ENCODE measurements at places on chromosomes 3 and 15.
A peak's percentile ranks its signal among the peaks of the same experiment; 100 is the strongest.

- DNase-seq, result no peak
These were observed 272.4 kb downstream of the TIGIT start for GRCh38 chr3:114566162-114566755.

- DNase-seq, result peak; percentile 23
These were observed 29.0 kb downstream of the ADIPOQ start for GRCh38 chr3:186871403-186871924.

DNA sequence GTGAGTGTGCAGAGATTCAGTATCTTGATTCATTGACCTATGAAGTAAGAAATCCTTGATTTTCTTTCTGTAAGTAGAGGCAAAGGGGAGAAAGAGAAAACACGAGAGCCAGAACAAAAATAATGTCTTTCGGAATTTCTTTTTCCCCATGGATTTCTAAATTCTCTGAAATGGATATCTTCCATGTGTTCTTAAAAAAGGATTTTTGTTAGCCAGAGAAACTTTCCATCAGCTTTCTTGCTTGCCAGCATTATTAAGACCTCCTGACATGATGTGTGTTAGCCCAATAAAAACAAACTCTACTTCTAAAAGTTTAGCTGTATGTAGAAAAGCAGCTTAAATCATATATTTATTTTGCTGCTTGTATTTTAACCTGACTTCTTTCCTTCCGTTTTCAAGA lies 122.3 kb upstream of the AADACL2 start:
- DNase-seq, result no peak

DNA sequence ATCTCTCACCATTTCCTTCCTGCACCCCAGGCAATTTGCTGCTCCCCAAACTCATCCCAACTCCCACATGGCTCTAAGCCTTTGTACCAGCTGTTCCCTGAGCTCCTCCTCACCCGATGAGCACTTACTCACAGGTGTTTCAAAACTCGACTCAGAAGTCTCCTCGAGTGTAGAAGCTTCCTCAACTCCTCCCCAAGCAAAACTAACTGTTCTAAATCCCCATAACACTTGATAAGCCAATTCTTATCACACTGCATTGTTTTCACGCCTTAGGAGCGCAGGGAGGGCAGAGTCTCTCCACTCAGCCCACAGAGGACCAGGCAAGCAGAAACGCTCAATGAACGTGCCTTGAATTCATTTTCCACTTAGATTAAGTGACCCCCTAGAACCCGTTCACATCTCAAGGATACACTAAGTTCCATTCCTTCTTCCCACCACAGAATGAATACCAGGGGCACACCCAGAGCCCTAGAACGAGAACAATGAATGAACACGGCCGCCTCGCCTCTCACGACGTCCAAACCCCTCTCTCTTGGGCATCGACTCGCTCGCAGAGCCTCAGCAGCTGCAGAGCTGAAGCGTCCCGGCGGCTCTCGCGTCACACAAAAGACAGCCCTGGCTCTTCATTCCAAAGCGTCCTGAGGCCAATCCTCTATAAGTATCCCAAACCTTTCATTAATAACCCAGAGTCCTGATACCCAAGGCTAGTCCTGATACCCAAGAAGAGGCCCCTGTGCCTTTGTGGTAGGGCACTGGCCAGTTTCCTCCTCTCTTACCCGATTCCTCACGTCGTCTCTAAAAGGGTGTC lies 1.1 kb downstream of the RAF1 start:
- DNase-seq, result peak; percentile 64

GRCh38 chr3:126837773-126838172 lies 133.7 kb downstream of the CHCHD6 start:
- DNase-seq, result no peak

DNA sequence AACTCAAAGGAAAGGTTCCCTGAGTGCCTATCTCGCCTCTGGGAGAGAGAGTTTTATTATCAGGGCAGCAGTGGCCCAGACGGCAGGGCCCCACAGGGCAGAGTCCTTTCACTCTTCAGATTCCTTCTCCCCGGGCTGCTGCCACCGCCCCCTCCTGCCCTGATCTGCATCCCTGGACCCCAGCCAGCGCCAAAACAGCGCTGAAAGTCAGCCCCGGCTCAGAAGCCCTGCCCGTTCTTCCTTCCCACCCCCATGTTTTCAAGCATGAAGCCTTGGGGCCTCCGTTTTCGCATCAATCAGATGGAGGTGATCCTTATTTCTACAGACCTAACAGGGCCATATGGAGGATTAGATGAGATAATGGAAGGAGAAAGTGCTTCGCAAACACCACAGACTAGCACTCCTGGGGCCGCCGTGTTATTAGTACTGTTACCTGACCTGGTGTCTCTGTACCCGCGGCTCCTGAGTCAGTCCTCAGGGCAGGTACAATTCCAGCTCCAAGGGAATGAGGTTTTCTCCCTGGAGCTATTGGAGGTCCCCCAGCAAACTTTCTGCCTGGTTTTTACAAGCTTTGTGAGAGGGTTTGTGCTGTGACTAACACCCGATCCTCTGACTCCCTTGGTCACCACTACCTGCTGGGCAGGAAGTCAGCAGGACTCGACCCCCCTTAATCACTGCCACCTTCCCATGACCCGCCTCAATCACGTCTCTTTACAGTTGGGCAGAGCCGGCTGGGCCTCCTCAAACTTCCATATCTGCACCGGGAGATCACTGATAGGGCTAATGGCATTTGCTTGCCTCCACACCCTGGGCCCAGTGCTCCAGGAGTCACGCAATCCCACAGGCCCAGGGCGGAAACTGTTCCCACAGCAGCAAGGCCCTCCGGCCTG lies 39.5 kb upstream of the TSEN2 start:
- DNase-seq, result no peak

- peak; percentile 34 for DNase-seq
These were observed 623.0 kb downstream of the NTRK3 start for GRCh38 chr15:87633525-87633924.

DNA sequence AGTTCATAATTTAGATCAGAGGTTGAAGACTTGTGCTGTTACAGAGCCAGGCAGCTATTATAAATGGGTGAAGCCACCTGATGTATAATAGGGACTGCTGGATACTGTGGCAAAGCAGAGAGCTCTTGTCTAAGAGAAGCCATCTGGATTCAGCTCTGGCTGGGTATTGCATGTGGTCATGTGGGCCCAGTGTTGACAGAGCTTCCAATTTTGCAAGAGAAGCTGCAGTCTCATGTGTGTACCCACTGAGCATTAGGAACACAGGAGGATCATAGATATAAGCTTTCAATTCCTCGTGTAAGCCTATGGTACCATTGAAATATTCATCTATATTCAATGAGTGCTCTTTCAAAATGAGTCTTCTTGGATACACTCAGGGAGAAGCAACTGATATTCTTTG lies 303.9 kb upstream of the SLCO3A1 start:
- peak; percentile 18 for DNase-seq

GRCh38 chr3:60160822-60161748 lies 1090.2 kb downstream of the FHIT start:
- DNase-seq, result no peak

GRCh38 chr3:177554895-177555759 lies 357.8 kb upstream of the TBL1XR1 start:
- peak; percentile 78 for DNase-seq

DNA sequence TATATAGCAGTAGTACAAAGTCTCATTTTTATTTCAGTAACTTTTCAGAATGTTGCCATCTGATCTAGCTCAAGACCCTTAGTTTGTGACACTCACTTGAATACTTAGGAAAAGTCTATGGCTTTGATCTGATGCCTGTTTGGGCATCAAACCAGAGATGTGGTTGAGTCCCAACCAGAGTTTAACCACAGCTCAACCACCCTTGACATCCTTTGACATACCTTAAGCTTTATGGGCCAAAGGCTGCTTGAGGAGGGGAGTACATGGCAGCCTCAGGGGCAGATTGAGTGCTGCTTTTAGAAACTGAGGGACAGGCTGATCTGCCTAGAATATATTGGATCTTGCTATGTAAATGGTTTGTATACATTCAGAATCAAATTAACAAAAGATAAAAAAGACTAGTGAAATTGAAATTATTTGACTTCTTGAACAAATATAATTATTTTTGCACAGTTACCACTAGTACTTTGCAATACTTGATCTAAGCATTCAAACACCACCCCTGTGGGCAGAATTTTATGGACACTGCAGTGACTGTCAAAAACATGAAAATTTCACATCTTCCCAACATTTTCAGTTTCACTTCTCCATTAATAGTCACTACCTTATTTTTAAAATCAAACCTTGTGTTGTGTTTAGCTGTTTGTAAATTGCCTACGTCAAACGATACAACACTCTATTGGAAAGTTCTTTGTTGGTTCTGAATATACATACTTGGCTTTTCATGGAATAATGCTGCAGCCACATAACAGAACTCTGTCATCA lies 199.8 kb downstream of the UBE2E2 start:
- DNase-seq, result peak; percentile 68

GRCh38 chr3:129327510-129327909 lies 48.8 kb downstream of the HMCES start:
- DNase-seq, result no peak

- DNase-seq, result no peak
These were observed 165.0 kb upstream of the TLE3 start for GRCh38 chr15:70262591-70263274.

Data from suppressor macrophage treated with lipopolysaccharide for 4 hours (primary cell).